ENCODE measurements at places on chromosomes 6 and 20. TPM values are rescaled to one million over a fixed set of nuclear protein-coding genes. Genes with fewer than 3 reads are reported as not detected.

APOBEC2 gene
- not detected for total RNA-seq

APMAP gene
- total RNA-seq, result 108 TPM

OOEP gene
- not detected for total RNA-seq

RAET1G gene
- 0.65 TPM for total RNA-seq

PPP1R10 gene
- 14.7 TPM for total RNA-seq

ENPP3 gene
- 1.5 TPM for total RNA-seq

IRF4 gene
- under 0.01 TPM for total RNA-seq

DZANK1 gene
- total RNA-seq, result 0.49 TPM

BEND3 gene
- 3.0 TPM for total RNA-seq

LHFPL5 gene
- not detected for total RNA-seq

KCNK17 gene
- total RNA-seq, result not detected

HLA-DQA2 gene
- total RNA-seq, result not detected

SGK2 gene
- under 0.01 TPM for total RNA-seq

RHAG gene
- not detected for total RNA-seq

EPHA7 gene
- 0.13 TPM for total RNA-seq

TRIM40 gene
- total RNA-seq, result not detected

CCR6 gene
- not detected for total RNA-seq

AVP gene
- not detected for total RNA-seq

RRAGD gene
- total RNA-seq, result 0.49 TPM

MYCT1 gene
- total RNA-seq, result 82.4 TPM

CST9 gene
- total RNA-seq, result not detected

SH3BGRL2 gene
- total RNA-seq, result 33.0 TPM

SEL1L2 gene
- not detected for total RNA-seq

DTNBP1 gene
- 28.7 TPM for total RNA-seq

HUS1B gene
- 0.65 TPM for total RNA-seq

RCAN2 gene
- total RNA-seq, result 3.2 TPM

MRPS10 gene
- 28.8 TPM for total RNA-seq
